Spinal cord (tissue), 10 donors: ENCODE measurements at places on chromosomes 7 and 10. TPM values are rescaled to one million over a fixed set of nuclear protein-coding genes. Genes with fewer than 3 reads are reported as not detected.
A peak's percentile ranks its signal among the peaks of the same experiment; 100 is the strongest.

DNA sequence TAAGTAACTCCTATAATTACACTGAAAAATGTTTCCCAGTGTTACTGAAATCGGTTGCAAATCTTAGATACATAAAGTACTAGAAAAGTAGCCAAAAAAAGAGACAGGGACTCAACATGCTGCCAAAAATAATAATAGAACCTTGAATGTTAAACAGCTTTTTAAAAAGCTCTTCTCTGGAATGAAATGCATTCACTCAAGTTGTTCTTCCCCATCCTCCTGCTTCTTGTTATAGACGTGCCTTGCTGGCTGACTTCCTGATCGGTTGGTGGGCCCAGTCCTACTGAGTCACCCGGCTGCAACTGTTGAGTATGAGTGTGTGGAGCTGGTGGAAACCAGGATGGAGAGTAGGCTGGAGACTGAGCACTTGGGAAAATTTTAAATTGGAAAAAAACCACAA, 30.6 kb upstream of the RAPGEF5 start:
- no peak overlapping the region for H3K27ac ChIP-seq
- H3K4me3 ChIP-seq = no peak overlapping the region
- DNase-seq = no peak
- H3K36me3 ChIP-seq = no peaks in the 10 kb centered on the region
- no peaks in the 10 kb centered on the region for H3K4me1 ChIP-seq
- H3K27me3 ChIP-seq = no peaks in the 10 kb centered on the region

DNA sequence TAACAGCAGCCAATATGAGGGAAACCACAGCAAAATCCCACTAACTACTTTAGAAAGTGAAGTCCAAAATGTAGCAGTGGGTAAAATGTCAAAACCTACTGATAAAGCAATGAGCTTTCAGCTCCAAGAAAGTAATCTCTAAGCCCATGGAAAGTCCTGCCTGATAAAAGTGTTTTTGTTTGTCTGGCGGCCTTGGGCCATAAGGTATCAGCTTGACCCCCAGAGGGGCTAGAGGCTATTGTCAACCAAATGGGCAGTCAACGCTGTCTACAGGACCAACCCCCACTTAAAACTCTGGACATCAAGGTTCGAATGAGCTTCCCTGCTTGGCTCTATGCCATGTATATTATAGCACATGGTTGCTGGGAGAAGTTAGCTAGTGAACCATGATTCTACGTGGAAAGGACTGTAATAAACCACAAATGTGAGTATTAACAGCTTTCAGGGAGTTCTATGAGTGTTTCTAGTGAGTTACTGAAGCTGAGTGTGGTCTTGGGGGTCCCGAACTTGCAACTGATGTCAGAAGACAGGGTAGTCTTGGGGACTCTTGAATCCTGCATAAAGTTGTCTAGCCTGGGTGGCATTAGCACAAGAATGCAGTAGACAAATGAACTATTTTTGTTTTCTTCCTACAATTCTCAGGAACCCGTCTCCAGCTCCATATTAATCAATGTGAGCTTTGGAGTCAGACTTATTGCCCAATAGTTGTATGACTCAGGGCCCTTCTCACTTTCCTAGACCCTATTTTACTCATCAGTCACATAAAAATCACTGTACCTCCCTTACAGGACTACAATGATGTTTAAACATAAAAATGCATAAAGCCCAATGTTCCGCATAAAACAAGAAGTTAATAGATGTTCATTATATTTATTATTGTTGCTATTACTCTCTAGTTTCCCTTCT, 164.9 kb downstream of the DGKI start:
- no peak overlapping the region for H3K27ac ChIP-seq
- no peak overlapping the region for H3K4me3 ChIP-seq
- DNase-seq = no peak
- H3K27me3 ChIP-seq = no peaks in the 10 kb centered on the region

- H3K27me3 ChIP-seq = no peaks in the 10 kb centered on the region
- no peaks in the 10 kb centered on the region for H3K4me1 ChIP-seq
- H3K4me3 ChIP-seq = no peak overlapping the region
- no peaks in the 10 kb centered on the region for H3K36me3 ChIP-seq
- DNase-seq = no peak
- H3K27ac ChIP-seq = no peak overlapping the region
These were observed 287.0 kb downstream of the MDFIC start for GRCh38 chr7:115208710-115209560.

DNA sequence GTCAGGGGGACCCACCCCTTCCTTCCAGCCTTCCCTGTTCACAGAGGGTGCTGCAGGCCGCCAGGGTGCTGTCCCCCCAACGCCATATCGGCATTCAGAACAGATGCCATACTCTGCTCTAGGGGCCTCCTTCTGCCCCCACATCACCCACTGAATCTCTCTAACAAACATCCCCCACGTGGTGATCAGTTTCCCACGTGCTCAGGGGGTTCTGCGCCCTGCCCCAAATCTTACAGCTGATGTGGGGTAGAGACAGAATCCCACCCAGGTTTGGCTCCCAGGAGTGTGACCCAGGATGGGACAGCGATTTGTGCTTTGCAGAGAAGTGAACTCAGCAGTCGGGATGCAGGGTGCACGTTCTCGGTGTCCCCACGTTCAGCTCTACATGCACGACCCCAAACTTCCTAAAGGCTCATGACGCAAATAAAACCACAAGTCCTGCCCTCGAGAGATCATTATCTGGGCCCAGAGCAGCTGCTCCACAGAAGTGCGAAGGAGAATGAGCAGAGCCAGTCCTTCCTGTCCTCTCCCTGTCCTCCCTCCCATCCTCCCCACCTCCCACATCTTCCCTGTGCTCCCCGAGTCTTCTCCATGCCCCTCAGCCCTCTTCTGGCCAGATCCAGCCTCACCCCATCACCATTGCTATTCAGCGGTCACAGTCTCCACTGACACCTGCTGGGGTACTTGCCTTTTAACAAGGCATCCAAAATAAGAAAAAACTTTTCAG, 423.4 kb downstream of the DNAJB6 start:
- DNase-seq = no peak
- H3K4me3 ChIP-seq = no peak overlapping the region
- peaks cover 7% of the 10 kb centered on the region for H3K36me3 ChIP-seq

DNA sequence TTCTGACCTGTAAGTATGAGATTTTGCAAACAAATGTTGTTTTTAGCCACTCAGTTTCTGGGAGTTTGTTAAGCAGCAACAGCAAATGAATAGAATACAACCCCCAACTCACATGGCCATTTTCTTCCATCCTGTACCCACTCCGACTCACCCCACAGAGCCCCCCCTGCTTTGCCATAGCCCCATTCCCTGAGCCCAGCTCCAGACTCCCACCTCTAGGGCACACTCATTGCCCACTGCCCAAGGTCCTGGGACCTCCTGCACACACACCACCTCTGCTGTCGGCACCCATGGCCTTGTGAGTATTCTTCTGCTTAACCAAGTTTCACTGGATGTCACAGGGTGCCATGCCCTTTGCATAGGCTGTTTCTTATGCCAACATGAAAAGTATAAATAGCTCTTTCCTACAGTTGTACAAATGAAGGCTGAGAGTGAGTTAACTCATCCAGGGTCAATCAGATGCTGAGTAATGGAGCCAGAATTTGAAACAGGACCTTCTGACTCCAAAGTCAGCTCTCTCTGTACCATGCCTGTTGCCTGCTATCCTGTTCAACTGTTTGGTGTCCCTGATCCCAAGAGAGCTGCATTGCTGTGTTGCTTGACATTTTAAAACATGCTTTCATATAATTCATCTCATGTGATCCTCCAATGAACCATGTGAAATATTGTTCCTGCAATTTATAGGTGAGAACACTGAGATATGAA, 367.8 kb upstream of the ZMIZ1 start:
- H3K27ac ChIP-seq = no peak overlapping the region
- no peak overlapping the region for H3K4me3 ChIP-seq
- no peak for DNase-seq

DNA sequence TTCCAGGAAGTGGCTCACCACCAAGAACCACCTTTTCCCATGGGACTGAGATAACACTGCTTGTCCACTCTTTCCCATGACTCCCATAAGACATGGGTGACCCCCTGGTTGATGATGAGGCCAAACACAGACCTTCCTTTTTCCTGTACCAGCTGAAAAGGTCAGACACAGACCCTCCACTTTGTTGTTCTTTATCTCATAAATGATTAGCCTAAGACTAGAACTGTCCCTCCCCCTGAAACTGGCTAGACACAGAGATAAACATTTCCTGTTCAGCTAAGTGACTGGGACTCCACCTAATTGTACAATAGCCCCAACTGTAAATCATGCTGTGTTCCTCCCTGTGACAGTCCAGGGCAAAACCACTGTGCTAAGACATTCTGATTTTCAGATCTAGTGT, 8.2 kb upstream of the NRG3 start:
- no peak overlapping the region for H3K4me3 ChIP-seq
- no peaks in the 10 kb centered on the region for H3K27me3 ChIP-seq
- no peaks in the 10 kb centered on the region for H3K36me3 ChIP-seq

GRCh38 chr7:50268223-50268622, 36.3 kb upstream of the IKZF1 start:
- no peak overlapping the region for H3K27ac ChIP-seq
- DNase-seq = no peak
- no peak overlapping the region for H3K4me3 ChIP-seq
- no peaks in the 10 kb centered on the region for H3K36me3 ChIP-seq

GRCh38 chr7:139602143-139602722, 78.7 kb downstream of the CLEC2L start:
- peaks cover 3% of the 10 kb centered on the region for H3K4me1 ChIP-seq
- H3K4me3 ChIP-seq = no peak overlapping the region
- H3K27ac ChIP-seq = no peak overlapping the region
- peaks cover 32% of the 10 kb centered on the region for H3K36me3 ChIP-seq
- peak; percentile 38 for DNase-seq
- H3K27me3 ChIP-seq = no peaks in the 10 kb centered on the region

- no peak overlapping the region for H3K4me3 ChIP-seq
- no peaks in the 10 kb centered on the region for H3K27me3 ChIP-seq
- H3K4me1 ChIP-seq = peaks cover 27% of the 10 kb centered on the region
- H3K36me3 ChIP-seq = peaks cover 9% of the 10 kb centered on the region
- no peak for DNase-seq
These were observed 9.6 kb upstream of the C10orf105 start for GRCh38 chr10:71729161-71729636.

- no peak overlapping the region for H3K4me3 ChIP-seq
- no peaks in the 10 kb centered on the region for H3K36me3 ChIP-seq
- no peaks in the 10 kb centered on the region for H3K27me3 ChIP-seq
- DNase-seq = no peak
- H3K27ac ChIP-seq = no peak overlapping the region
These were observed 148.5 kb downstream of the KIAA1217 start for GRCh38 chr10:24357344-24358004.

- H3K4me1 ChIP-seq = peaks cover 14% of the 10 kb centered on the region
- peak overlapping the region; percentile 96 for H3K4me3 ChIP-seq
- no peak for DNase-seq
- peaks cover 7% of the 10 kb centered on the region for H3K36me3 ChIP-seq
These were observed 1.5 kb downstream of the YME1L1 start for GRCh38 chr10:27152687-27153086.

DNA sequence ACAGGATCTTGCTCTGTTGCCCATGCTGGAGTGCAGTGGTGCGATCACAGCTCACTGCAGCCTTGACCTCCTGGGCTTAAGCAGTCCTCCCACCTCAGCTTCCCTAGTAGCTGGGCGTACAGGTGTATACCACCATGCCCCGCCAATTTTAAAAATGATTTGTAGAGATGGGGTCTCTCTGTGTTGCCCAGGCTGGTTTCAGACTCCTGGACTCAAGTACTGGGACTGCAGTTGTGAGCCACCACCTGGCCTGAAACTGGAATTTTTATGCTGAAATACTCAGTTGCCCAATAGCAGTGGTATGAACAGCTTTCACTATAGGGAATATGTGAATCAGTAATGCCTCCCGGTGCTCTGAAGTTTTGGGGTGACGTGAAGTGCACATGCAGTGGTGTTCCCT, 7.6 kb downstream of the ZRANB1 start:
- H3K4me3 ChIP-seq = no peak overlapping the region
- H3K27me3 ChIP-seq = no peaks in the 10 kb centered on the region
- H3K36me3 ChIP-seq = no peaks in the 10 kb centered on the region
- no peaks in the 10 kb centered on the region for H3K4me1 ChIP-seq

GRCh38 chr10:6024334-6024682, 37.9 kb downstream of the IL2RA start:
- H3K4me3 ChIP-seq = no peak overlapping the region
- no peaks in the 10 kb centered on the region for H3K36me3 ChIP-seq
- H3K27me3 ChIP-seq = no peaks in the 10 kb centered on the region
- no peak overlapping the region for H3K27ac ChIP-seq
- no peak for DNase-seq
- H3K4me1 ChIP-seq = no peaks in the 10 kb centered on the region

GRCh38 chr7:92057375-92057774, 76.9 kb downstream of the CYP51A1 start:
- no peaks in the 10 kb centered on the region for H3K36me3 ChIP-seq
- no peaks in the 10 kb centered on the region for H3K4me1 ChIP-seq
- H3K27me3 ChIP-seq = no peaks in the 10 kb centered on the region

- peak; percentile 76 for DNase-seq
- no peaks in the 10 kb centered on the region for H3K27me3 ChIP-seq
- no peaks in the 10 kb centered on the region for H3K4me1 ChIP-seq
- H3K4me3 ChIP-seq = no peak overlapping the region
- H3K36me3 ChIP-seq = no peaks in the 10 kb centered on the region
These were observed 174.2 kb upstream of the STEAP4 start for GRCh38 chr7:88480896-88481295.

DNA sequence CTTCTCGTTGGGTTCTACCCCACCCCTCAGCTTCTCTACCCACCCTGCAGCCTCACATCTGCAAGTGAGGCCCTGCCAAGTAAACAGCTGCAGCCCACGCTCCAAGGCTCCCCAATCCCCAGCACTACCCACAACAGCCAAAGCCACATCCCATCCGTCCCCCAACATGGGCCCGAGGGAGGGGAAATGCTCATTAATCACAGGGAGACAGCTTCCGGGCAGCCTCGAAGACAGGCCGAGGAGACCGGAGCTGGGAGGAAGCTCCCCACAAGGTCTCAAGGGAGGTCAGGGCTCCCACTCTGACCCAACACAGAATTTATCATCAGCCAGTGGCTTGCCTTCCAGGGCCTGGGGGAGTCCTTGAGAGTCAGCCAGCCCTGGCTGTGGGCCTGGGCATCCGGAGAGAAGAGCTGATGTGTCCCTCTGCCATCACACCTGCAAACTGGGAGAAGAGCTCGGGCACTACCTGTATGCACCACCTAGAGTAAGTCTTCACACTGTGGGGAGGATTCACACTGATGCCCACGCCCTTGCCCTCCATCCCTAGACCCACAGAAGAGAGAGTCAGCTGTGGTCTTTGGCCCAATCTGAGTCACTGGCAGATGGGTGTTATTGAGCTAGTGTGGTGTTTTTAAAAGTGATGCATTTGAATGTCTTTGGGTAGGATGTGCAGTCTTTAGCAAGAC, 115.5 kb upstream of the ZMIZ1 start:
- H3K27ac ChIP-seq = no peak overlapping the region
- peaks cover 10% of the 10 kb centered on the region for H3K4me1 ChIP-seq
- no peak for DNase-seq
- H3K4me3 ChIP-seq = no peak overlapping the region
- H3K27me3 ChIP-seq = no peaks in the 10 kb centered on the region
- no peaks in the 10 kb centered on the region for H3K36me3 ChIP-seq

- no peak overlapping the region for H3K4me3 ChIP-seq
- DNase-seq = no peak
- no peaks in the 10 kb centered on the region for H3K36me3 ChIP-seq
- H3K27me3 ChIP-seq = no peaks in the 10 kb centered on the region
- no peaks in the 10 kb centered on the region for H3K4me1 ChIP-seq
- no peak overlapping the region for H3K27ac ChIP-seq
These were observed 372.4 kb downstream of the SUGCT start for GRCh38 chr7:40507166-40507565.

ITPRID1 gene
- total RNA-seq = 0.11 TPM

MYH16 gene
- total RNA-seq = not detected

DPP6 gene
- total RNA-seq = 60.7 TPM

GJD4 gene
- not detected for total RNA-seq

TMEM139 gene
- total RNA-seq = 0.59 TPM

ADARB2 gene
- 4.1 TPM for total RNA-seq

GTF2IRD1 gene
- 11.7 TPM for total RNA-seq

ZNF736 gene
- 19.1 TPM for total RNA-seq

FGFR2 gene
- total RNA-seq = 163 TPM

SNCG gene
- total RNA-seq = 169 TPM

NEURL1 gene
- total RNA-seq = 7.3 TPM
